ENCODE measurements at places on chromosomes 16 and 17.
A peak's percentile ranks its signal among the peaks of the same experiment; 100 is the strongest.

- no peak for DNase-seq
Observed at GRCh38 chr17:21689604-21690003, 2.7 kb upstream of the KCNJ18 start.

- DNase-seq, result no peak
Observed at GRCh38 chr16:31016018-31016417, 5.6 kb upstream of the STX1B start.

- DNase-seq, result no peak
Observed at GRCh38 chr16:87499189-87499486, 6.3 kb upstream of the ZCCHC14 start.

DNA sequence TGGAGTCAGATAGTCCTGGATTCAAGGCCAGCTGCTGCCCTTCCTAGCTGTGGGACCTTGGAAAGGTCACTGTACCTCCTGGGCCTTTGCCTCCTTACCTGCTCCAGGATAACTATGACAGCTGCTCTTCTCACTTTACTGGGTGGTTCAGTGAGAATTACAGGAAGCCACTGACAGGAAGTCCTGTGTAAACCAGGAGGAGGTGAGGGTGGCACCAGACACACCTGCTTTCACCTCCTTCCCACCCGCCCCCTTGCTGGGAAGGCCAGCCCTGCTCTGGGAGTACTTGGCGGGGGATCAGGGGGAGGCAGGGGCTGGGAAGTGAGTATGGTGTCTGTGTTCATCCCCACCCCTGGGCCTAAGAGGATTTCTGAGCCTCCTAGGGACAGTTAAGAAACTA, 42.6 kb downstream of the CPNE2 start:
- no peak for DNase-seq

- DNase-seq, result no peak
Observed at GRCh38 chr17:75501378-75502071, 13.8 kb downstream of the CASKIN2 start.

- DNase-seq, result peak; percentile 36
Observed at GRCh38 chr16:50747207-50747956, 5.5 kb downstream of the CYLD start.

- DNase-seq, result no peak
Observed at GRCh38 chr17:76686538-76687297, 24.0 kb downstream of the MXRA7 start.

- no peak for DNase-seq
Observed at GRCh38 chr16:57549730-57550129, 7.3 kb downstream of the ADGRG5 start.

- DNase-seq, result no peak
Observed at GRCh38 chr17:8117980-8118768, at the start of gene ALOXE3. TSS of gene ALOXE3 (minus strand) at chr17:8118514. CDS start at chr17:8117990, 524 bp downstream.

GRCh38 chr17:13521784-13522183, 79.9 kb downstream of the HS3ST3A1 start:
- DNase-seq, result no peak

DNA sequence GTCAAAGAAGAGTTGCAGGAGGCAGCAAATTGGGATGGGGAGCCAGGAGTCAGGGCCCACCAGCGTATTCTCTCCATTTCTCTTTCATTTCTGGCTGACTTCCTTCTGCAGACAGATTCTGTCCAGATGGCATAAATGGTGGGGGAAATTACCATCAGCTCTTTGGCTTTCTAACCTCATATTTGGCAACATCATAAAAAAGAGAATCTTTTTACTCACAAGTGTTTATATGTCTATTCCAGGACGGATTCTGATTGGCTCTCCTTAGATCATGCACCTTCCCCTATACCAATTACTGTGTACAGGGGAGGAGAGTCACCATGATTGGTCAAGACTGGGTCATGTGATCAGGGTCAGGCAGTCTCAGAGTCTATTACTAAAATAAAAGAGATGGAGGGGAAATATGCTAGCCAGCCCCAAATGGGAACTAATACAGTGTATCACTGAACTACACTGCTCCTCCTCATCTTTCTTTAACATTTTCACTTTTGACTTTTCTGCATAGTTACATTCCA, 537.1 kb upstream of the EEF2KMT start:
- no peak for DNase-seq

DNA sequence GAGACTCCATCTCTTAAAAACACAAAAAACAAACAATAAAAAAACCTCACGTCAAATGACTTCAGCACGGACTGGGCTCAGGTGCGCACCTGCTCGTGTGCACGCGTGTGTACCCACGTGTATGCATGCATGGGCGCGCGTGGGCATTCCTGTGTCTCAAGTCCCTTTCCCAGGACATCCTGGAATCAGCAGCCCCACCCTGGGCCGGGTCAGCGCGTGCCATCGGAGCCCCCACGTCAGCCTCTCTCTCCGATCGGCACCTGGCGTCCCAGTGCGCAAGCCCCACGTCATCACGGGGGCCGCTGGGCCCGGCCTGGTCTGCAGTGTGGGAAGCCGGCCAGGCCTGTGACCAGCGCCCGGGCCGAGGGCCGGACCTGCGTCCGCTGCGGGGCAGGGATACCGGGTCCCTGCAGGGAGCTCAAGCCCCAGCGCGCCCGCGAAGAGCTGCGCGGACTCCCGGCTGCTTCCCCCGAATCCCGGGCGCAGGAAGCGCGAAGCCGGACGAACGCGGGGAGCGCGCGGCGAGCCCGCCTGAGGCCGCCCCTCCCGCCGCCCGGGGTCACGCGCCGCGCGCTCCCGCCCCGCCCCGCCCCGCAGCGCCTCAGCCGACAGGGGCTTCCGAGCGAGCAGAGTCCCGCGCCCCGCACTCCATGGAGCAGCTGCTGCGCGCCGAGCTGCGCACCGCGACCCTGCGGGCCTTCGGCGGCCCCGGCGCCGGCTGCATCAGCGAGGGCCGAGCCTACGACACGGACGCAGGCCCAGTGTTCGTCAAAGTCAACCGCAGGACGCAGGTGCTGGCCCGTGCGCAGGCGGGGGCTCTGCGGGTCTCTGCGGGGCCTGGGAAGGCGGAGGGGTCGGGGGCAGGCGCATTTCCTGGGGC, at the start of gene FN3K:
Gene FN3K (plus strand): TSS at position 629 of the 880 bp plus-strand sequence. CDS start 22 bp downstream, at position 651.
- no peak for DNase-seq

- no peak for DNase-seq
Observed at GRCh38 chr16:77402672-77403071, 32.2 kb downstream of the ADAMTS18 start.

DNA sequence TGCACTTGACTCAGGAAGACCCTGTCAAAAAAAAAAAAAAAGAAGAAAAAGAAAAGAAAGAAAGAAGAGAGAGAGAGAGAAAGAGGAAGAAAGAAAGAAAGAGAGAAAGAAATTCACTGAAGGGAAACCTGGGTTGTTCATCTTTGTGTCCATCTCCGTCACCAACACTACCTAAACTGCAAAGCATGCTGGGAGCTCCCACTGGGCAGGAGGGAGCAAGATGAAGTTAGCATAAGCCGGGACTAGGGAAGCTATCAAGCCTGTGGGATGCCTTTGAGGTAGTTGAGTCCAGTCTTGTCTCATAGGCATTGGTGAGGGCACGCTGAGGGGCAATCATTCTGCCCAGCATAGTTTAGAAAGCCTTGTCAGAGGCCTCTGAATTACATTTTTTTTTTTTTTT, 7.6 kb upstream of the CBFB start:
- no peak for DNase-seq

DNA sequence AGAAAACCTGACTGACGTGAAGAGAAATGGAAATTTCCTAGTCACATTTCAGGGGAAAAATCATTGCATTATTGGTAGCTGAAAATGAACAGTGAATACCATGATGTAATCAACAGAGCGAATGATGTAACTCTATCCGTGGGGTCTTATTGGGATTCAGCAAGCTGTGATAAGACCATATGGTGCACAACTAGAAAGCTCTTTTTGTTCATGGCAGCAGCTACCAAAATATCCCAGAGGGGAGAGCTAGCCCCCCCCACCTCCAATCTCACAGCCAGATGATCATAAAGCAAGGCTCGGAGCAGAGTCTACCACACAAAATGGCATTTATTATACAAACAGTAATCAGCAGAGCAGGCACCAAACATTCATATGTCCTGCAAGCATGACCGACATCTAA, 22.2 kb upstream of the DNAH17 start:
- DNase-seq, result no peak

GRCh38 chr17:41578538-41578937, 6.7 kb upstream of the KRT9 start:
- DNase-seq, result no peak

DNA sequence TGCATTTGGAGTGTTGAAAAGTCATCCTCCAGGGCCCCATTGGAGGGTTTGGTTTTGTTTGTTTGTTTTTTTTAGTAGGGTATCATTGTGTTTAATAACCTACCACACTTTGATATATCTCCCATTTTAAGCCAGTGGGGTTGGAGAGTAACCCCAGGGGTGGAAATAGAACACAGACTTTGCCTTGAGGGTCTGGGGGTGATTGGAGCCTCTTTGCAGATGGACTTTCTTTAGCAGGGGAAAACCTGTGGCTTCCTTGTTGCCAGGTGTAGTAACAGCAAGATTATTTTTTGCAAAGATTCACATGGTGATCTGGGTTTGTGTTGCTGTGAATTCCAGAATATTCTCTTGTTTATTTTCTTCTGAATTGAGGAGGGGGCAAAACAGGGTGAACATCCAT, 1.5 kb downstream of the ABCC1 start:
- no peak for DNase-seq

- no peak for DNase-seq
Observed at GRCh38 chr17:8709006-8709405, 35.6 kb downstream of the CCDC42 start.

GRCh38 chr16:56470232-56470631, 18.9 kb downstream of the OGFOD1 start:
- DNase-seq, result no peak

- no peak for DNase-seq
Observed at GRCh38 chr17:20171741-20172365, 162.7 kb downstream of the SPECC1 start.

- no peak for DNase-seq
Observed at GRCh38 chr17:78267253-78268073, 36.0 kb downstream of the TMEM235 start.

DNA sequence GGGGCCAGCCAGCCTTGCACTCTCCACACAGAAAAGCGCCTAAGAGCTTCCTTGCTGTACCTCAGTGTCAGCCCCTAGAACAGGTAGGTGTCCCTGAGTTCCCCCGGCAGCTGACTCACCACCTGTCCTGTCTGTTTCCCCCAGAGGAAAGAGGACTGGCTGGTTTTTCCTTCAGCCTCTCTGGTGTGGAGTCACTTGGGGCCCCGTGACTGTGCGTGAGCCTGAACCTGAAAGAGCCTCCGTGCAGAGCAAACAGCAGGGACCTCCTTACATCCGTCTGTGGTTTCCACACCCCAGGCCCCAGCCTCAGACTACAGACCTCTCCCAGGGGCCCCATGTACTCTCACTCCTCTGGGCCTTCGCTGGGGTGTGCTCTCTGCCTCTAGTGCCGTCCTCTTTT, 87.8 kb downstream of the GNAO1 start:
- peak; percentile 11 for DNase-seq

DNA sequence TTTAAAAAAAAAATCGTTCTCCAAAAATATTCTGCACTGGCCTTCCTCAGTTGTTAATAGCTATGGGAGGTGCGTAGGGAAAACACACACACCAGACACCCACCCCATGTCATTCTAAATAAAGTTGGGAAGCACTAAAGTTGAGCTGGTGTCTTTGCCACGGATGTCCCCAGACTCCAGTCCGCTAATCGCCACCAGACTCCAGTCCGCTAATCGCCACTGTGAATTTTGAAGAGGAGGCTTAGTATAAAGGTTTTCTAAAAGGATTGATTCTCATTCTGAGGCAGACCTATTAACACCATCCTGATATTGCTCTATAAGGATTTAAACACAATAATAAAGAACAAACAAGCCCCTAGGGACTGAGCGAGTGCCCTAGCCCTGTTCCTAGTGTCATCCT, 22.7 kb upstream of the CPSF4L start:
- DNase-seq, result no peak

- DNase-seq, result no peak
Observed at GRCh38 chr16:30748634-30749445, 615 bp downstream of the PHKG2 start.

- DNase-seq, result no peak
Observed at GRCh38 chr16:22296225-22297113, 740 bp upstream of the POLR3E start.

DNA sequence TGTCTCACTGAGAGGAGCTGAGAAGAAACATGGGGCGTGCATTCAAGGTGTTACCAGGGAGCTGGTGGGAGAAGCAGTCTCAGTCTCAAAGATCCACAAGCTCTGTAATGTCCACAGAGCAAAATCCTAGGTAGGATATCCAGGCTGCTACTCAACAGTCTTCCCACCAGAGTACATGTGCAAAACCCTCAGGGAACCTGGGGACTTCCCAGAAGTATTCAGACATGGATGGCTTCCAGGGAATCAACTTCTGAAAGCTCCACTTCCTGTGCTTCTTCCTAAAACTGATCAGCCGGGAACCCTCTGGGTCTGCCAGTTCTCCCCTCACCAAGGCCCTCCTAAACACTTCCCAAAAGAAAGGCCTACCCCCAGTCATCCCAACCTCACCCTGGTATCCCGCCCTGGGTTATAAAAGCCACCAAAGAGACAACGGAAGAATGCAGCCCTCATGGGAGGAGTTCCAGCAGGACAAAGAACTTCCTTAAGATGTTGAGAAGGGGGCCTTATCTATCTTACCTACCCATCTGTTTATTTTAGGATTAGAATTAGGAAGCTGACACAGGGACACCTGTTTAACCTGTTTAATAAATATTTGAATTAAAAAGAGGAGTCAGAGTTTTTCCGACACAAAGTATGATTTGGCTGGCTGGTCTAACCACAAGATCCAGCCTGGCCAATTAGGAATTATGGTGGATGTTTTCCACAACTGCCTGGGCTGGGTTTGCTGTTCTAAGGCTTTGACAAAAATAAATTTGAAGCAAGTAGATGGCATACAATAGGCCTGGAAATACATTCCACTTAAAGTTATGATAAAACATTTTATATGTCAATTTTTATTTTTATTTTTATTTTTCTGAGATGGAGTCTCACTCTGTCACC, 37.0 kb downstream of the CUEDC1 start:
- DNase-seq, result no peak

- DNase-seq, result no peak
Observed at GRCh38 chr16:19437280-19437679, 19.6 kb downstream of the TMC5 start.

- no peak for DNase-seq
Observed at GRCh38 chr16:19315889-19316433, 30.4 kb downstream of the CLEC19A start.

- DNase-seq, result no peak
Observed at GRCh38 chr17:48491527-48492273, 39.1 kb downstream of the HOXB1 start.

DNA sequence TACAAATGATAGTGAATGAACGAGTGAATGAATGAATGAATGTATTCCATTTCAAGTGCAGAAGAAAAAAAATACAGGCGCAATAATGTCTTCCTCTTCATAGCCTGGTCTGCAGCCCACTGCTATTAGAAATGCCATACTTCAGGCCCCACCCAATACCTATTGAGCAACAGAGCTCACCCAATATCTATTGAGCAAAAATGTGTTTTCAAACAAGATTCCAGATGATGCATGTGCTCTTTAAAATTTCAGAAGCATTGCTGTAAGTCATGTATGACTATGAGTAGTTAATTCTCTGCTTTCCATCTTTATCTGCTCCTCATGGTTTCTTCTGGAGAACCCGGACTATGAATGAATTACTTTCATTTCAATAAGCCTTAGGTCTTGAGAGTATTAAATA, 308.2 kb downstream of the XYLT1 start:
- DNase-seq, result no peak

GRCh38 chr16:87273471-87274030, 43.6 kb downstream of the C16orf95 start:
- DNase-seq, result no peak

All from GM06990 (cell line).